Left hindlimb (tissue), 1 donor: ENCODE measurements at places on chromosomes 11 and 22.

DNA sequence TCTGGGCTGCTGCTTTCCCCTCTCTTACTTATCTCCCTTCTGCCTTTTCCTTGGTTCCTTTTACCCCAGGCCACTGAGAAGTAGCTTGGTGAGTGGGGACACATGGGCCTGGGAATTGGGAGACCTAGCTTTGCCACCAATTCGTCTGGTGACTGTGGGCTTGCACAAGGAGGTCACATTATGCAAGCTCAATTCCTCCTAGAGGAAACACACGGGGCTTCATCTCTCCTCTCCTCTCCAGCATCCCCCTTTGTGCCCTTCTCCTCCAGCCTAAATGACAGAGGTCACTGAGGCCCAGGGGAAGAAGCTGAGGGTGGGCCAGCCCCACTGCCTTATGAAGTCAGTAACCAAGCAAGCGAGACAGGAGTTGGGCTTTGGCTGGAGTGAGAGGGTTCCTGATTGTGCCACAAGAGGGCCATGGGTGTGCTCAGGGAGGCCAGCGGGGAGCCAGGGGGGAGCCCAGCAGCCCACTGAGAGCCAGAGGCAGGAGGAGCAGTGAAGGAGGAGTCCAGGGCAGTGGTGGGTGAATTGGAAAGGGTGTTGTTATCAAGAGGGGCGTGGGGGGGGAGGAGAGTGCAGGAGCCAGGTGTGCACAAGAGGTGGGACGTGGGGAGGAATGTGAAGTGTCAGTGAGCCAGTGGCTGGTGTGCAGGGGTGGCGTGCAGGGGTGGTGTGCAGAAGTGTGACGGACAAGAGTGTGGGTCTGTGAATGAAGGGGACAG is 2.0 kb downstream of the CLCF1 start:
- DNase-seq = no peak

GRCh38 chr11:70411713-70412452 is 13.6 kb downstream of the CTTN start:
- no peak for DNase-seq

DNA sequence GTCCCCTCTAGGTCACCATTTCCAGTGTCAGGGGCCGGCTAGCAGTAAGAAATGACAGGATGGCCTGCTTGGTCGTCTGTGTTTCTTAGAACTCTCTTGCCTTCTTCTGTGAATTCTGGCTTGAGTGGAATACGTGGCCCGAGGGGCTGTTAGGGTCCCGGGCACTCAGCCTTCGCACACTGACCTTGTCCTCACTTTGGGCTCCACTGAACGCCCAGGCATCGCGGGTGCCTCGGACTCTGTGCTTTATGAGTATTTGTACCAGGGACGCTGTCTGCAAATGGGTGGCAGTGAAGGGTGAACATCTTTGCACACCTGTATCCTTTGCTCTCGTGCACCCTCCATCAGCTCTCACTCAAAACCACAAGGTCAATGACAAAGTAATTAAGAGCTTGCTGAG is 123.4 kb upstream of the ANO1 start:
- no peak for DNase-seq

- no peak for DNase-seq
These were observed 14.6 kb upstream of the PGM2L1 start for GRCh38 chr11:74412733-74413359.

DNA sequence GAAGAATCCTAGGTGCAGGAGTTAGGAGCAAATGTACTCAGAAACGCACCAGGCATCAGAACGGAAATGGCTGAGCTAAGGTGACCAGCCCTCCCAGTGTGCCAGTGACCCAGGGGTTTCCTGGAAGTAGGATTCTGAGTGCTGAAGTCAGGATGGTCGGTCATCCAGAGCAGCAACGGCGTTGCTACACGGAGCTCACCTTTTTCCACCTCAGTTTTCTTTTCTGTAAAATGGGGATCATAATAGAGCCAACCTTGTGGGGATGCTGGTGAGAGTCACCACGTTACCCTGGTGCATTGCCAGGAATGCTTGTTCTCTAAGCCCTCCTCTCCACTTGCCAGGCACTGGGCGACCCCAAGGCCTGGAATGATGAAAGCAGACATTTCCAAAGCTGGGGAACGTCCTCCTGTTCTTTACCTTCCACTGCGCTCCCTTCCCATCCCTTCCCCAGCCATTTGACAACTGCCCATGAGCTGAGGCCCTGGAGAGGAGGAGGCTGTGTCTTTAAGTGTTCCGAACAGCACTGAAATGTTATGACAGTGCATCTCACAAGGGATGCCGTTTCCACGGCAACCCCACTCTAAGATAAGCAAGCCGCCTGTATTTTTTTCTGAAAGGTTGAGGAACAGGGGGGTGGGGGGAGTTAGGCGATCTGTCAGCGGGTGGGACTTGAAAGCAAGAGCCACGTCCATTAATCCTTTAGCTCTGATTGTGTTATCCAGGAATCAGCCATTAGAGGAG is 66.8 kb downstream of the TSPAN18 start:
- DNase-seq = peak; percentile 52

GRCh38 chr11:126232683-126233082 is 21.1 kb downstream of the FAM118B start:
- DNase-seq = no peak

- no peak for DNase-seq
These were observed at the start of gene SLC5A12 for GRCh38 chr11:26721948-26722475. Gene SLC5A12, minus strand, starts transcription at chr11:26722060. Its CDS starts 346 bp downstream, at chr11:26721714.

DNA sequence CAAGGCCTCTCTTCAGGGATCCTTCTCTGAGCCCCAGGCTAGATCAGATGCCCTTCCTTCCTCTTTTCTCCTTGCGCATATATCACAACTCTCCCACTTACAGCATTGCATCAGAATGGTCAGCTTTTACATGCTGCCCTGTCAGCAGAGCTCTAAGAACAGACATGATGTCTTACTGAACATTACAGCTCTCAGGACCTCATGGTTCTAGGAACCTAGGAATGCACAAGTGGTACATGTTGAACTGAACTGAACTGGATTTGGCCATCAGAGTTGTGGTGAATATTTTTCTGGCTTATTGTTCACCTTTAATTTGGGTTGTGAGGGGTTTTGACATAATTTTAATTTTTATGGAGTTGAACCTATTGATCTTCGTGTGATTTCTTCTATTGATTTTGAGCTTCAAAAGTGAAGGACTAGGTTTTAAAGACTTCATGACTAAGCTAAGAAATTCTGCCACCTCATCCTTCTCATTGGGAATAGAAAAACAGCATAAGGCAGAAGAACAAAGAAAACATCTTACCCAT is 37.7 kb upstream of the SPON1 start:
- no peak for DNase-seq

DNA sequence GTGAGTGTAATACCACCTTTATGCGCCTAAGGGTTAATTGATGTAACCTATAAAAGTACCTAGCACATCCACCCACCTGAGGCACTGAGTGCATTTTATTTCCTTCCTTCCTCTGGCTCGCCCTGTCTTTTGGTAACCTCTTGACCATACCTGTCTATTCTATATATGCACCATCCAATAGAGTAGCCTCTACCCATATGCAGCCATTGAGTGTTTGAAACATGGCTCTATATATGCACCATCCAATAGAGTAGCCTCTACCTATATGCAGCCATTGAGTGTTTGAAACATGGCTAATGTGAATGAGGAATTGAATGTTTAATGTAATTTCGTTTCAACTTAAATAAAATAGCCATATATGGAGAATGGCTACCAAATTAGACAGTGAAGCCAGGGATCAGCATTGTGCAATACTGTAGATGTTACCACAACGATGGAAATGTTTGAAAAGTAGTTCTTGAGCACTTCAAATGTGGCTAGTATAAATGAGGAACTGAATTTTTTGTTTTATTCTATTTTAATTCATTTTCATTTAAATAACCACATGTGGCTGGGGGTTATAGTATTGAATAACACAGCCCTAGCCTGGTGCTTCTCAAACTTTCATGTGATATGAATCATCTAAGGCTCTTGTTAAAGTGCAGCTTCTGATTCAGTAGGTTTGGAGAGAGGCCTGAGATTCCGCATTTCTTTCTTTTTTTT is 33.8 kb downstream of the SLC35F2 start:
- DNase-seq = no peak

DNA sequence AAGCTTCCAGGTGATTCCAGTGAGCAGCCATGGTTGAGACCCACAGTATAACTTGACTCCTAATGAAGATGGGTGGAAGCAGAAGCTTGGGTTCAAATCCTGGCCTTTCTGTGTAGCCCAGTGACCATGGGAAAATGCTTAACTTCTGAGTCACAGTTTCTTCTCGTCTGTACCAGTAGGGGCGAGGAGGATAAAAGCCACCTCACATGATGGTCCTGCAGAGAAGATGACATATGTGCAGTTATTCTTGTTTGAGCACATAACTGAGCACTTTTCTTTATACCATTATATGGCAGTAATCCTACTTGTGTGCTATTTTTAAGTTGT is 4.9 kb downstream of the TMEM109 start:
- no peak for DNase-seq

- DNase-seq = no peak
These were observed 112.0 kb upstream of the DDI1 start for GRCh38 chr11:103924166-103925013.

DNA sequence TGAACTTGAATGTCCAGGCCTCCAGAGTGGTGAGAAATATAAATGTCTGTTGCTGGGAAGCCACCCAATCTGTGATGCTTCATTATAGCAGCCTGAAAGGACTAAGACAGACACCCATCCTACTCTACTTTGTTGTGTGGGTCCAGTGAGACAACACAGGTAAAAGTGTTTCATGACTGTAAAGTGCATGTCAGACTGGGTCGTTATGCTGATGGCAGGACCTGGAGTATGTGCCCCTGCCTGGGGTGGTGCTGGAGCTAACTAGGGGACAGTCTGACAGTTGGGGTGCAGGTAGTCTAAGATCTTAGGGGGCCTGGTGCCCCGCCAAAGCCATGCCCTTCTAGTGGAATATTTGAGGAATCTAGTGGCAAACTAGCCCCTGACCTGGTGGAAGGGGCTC is 165.6 kb downstream of the TRIM29 start:
- DNase-seq = no peak

GRCh38 chr11:107054391-107054790 is 36.1 kb upstream of the GUCY1A2 start:
- DNase-seq = no peak

- no peak for DNase-seq
These were observed 36.0 kb upstream of the LDLRAD3 start for GRCh38 chr11:35907648-35908431.

DNA sequence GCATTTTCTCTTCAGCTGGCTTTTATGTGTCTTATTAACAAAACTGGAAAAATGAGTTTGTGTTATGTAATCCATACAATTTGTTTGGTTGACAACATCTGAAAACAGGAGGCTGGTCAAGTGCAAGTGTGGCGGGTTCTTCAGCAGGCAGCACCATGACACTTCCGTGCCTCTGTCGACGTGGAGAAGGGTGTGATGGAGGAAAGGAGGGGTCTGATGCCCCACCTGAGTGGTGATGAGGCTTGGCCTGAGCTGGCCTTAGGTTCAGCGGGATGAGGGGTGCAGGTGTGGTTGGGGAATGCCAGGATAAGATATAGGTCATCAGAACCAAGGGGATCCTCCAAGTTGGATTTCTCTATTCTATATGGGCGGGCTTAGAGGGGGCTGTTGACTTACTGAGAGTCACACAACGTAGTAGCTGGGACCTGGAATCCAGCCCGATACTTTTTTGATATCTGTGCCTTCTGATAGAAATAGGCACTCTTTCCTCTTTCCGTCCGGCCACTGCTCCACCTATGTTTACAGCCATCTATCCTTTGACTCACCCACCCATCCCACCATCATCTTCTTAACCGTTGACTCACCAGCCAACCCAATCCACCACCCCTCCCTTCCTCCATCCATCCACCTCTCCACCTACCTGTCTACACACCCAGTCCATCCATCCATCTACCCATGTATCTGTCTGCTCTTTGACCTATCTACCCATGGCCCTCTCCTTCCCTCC is 29.0 kb downstream of the SHANK3 start:
- peak; percentile 15 for DNase-seq

- no peak for DNase-seq
These were observed 1.4 kb upstream of the MAPK11 start for GRCh38 chr22:50271519-50271970.

GRCh38 chr22:19984201-19984753 is 32.3 kb downstream of the ARVCF start:
- peak; percentile 51 for DNase-seq

- DNase-seq = peak; percentile 34
These were observed 2.6 kb downstream of the KLHDC7B start for GRCh38 chr22:50548040-50548920.

GRCh38 chr11:126190792-126191191 is 20.7 kb downstream of the RPUSD4 start:
- no peak for DNase-seq

DNA sequence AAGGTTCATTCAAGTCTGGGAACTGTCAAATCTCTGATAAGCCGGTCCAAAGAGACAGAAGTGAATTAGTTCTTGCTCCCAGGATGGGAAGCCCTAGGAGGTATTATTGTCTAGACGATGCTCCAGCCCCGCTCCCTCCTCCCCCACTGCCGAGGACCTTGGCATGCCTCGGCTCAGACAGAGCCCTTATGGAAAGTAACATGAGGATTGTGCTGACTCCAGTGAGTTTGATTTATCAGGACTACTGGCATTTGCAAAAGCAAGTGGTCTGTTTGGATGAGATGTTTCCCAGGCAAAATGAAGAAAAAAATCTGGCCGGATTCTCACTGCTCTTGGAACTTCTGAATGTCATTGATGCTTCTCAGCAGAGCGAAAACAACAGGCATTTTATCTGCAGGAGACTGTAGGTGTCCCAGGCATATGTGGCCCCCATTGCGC is 341.0 kb downstream of the ETS1 start:
- DNase-seq = peak; percentile 49

- DNase-seq = no peak
These were observed 4.8 kb downstream of the SLC35C1 start for GRCh38 chr11:45809456-45810395.

DNA sequence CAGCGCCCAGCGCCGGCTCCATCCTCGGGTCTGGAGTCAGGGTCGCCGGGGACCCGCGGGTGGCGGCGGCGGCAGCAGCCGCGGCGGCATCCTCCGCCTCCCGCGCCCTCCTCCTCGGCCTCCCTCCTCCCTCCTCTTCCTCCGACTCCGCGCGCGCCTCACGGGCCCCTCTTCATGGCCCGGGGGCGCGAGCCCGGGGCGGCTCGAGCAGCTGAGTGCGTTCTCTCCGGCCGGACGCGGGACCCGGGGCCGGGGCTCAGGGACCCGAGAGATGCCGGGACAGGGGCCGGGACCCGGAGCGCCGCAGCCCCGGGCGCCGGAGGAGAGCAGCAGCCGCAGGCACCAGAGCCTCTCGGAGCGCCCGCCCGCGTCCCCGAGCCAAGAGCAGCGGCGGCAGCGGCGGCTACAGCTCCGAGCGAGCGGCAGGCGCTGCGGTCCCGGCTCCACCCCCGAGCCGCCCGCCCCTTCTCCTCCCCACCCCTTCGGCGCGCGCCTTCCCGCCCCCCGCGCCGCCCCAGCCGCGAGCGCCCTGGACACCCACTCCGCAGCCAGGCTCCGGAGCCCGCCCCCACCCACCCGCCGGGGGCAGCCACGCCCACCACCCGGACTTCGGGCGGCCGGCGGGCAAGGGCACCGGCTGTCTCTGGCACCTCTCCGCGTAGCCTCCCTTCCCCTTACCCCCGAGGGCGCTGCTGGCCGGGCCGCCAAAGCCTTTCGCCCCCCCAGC is at the start of gene CHST1:
Gene CHST1 (minus strand): TSS at position 417 of the 727 bp plus-strand sequence. CDS start 14,699 bp downstream, outside the sequence.
- peak; percentile 71 for DNase-seq

GRCh38 chr11:2928605-2929530 is at the start of gene PHLDA2:
Gene PHLDA2, minus strand, starts transcription at chr11:2929420. Its CDS starts 56 bp downstream, at chr11:2929364.
- no peak for DNase-seq

GRCh38 chr11:131859538-131860210 is 489.3 kb downstream of the NTM start:
- no peak for DNase-seq

GRCh38 chr22:30392661-30393321 is 4.0 kb upstream of the SEC14L2 start:
- no peak for DNase-seq
